Fibroblast of skin of right biceps (primary cell): ENCODE measurements at places on chromosomes 11 and 22.
A peak's percentile ranks its signal among the peaks of the same experiment; 100 is the strongest.

DNA sequence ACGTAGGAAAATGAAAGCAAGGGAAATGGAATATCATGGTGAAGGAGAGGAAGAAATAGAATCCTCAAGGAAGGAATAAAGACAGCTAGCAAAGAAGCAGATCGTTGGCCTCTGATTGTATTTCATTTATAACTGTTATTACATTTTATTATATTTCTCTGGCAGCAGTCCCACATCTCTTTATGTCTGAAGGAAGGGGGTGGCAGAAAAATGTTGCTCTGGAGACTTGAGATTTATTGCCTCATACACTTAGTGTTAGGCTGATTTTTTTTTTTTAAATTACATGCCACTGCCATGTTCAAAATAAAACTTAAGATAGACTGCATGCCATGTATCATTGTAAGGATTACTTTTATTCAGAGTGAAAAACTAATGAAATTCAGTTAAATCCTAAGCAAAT is 971.7 kb upstream of the CHORDC1 start:
- no peak for DNase-seq

GRCh38 chr22:42277988-42278776 is 7.7 kb upstream of the TCF20 start:
- DNase-seq: peak; percentile 17

DNA sequence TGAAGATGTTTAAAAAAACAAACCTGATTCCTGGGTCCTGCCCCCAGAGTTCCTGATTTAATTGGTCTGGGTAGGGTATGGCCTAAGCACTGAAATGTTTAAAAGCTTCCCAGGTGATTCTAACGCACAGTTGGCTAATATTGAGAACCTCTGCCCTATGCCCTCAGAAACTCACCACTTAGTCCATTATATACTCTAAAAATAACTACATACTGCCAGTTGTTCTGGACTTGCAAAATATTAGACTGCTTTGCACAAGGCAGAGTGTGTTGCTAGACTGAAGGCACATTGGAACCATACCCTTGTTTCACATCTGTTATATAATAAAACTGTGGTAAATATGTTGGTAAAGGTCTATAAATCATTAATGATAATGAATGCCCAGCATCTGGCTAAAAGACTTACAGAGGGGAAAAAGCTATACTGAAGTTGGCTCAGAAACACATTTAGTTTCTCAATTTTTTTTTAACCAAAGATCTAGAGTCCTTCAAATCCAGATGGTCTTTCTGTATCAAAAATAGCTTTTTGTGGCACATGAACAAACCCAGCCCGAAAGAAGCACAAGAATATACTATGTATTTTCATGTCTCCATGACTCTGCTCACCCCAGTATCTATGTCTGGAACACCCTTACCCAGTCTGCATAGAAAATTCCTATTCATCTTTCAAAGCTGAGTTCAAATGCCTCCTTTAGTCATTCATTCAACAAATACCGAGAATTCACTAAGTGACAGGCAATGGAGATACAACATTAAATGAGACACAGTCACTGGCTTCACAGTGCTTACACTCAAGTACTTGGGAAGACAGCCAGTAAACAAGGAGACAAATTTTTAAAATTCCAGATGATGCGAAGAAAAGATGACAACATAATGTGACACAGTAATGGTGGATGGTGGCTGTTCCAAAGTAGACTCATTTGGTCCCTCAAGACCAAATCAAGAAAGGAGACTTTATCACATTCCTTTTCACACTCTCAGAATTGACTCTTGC is 44.1 kb downstream of the RBFOX2 start:
- peak; percentile 60 for DNase-seq

GRCh38 chr11:57407010-57407920 is 16.8 kb upstream of the PRG2 start:
- DNase-seq: no peak

DNA sequence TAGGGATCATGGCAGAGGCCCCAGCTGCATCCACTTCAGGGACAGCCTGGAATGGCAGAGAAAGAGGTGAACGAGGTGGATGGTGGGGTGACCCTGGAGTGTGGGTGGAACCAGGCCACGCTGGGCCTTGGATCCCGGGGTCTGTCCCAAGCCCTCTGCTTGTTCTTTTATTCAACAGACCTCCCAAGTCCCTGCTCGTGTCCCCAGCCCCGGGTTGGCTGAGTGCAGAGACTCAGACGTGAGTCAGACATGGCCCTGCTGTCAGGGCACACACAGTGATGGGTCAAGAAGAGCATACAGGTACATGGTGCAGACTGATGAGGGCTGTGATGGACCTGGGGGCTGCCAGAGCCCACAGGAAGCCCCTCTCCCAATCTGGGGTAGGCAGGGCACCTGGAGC is 6.6 kb downstream of the ARHGAP8 start:
- no peak for DNase-seq

DNA sequence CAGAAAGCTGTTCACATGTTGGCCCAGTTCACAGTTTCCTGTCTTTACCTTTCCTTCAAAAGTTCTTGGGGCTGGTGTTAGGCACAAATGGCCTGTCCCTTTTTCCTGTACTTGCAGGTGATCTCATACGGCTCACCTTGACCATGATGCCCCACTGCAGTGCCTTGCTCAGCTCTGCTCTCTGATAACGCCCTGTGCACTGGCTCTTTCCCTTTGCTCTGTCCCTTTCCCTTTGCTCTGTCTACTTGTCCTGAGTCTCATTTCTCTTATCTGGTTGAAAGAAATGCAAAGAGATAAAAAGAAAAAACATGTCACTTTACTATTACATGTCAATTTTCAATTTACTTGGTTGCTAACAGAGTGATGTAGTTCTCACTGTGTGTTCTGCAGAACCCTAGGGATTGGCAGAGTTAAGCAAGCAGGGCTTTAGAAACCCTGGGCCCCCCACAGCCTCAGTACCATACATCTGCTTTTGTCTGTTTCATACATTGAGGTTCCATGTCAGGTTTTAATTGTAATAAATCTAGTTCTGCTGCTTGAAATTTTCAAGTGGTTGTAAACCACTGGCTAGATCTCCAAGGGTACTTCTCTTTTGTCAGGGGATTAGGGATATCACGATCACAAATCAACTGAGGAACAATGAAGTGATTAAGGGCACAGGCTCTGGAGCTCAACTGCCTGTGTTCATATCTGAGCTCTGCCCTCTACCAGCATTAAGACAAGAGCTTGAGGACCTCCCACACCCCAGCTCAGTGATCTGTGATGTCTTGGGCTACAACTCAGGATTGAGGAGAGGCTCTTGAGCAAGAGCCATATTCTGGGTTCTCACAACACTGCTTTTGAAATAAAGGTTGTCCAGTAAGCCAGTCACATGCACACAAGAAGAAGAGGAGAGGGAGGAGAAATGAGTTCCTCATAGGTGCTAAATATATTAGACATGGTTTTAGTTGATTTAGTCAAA is 16.3 kb upstream of the SORL1 start:
- no peak for DNase-seq

- DNase-seq: no peak
Measured at GRCh38 chr11:68524681-68525080, 64.1 kb downstream of the PPP6R3 start.

- DNase-seq: no peak
Measured at GRCh38 chr22:23117275-23117674, 24.5 kb downstream of the RSPH14 start.

DNA sequence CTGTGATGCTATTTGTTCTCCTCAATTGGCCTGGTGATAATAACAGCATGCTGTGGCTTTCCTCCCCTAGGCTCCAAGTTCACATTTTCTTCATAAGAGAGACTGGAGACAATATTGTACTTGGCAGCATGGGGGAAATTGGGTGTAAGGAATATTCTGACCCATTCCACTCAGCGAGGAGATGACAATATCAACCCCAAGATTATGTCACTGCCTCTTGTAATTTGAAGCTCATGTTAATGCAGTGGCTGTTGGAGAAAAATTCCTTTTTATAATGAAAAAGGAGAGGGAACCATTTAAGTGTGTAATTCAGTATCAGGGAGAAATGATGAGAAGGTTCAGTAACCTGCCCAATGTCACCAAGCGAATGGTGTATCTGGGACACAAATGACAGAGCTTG is 665.8 kb downstream of the NTM start:
- DNase-seq: no peak

GRCh38 chr11:77471558-77472193 is 2.2 kb downstream of the PAK1 start:
- DNase-seq: no peak

DNA sequence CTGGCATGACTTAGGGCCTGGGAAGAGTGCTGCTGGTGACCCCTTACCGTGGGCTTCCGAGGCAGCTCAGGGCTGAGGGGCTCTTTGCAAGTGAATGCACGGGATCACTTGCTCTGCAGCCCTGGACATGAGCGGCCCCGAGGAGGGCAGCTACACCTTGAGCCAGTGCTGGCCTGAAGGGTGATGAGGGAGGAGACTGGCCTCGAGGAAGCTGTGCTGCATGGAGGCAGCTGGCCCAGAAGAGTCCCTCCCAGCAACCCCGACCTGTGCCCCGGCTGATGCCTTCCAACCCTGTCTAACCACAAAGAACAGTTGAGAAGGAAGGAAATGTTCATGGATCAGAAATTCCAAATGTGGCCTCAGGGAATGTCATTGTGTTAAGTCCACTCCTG is 45.2 kb downstream of the TBX1 start:
- DNase-seq: no peak

- no peak for DNase-seq
Measured at GRCh38 chr11:10395166-10395897, 59.7 kb upstream of the AMPD3 start.

DNA sequence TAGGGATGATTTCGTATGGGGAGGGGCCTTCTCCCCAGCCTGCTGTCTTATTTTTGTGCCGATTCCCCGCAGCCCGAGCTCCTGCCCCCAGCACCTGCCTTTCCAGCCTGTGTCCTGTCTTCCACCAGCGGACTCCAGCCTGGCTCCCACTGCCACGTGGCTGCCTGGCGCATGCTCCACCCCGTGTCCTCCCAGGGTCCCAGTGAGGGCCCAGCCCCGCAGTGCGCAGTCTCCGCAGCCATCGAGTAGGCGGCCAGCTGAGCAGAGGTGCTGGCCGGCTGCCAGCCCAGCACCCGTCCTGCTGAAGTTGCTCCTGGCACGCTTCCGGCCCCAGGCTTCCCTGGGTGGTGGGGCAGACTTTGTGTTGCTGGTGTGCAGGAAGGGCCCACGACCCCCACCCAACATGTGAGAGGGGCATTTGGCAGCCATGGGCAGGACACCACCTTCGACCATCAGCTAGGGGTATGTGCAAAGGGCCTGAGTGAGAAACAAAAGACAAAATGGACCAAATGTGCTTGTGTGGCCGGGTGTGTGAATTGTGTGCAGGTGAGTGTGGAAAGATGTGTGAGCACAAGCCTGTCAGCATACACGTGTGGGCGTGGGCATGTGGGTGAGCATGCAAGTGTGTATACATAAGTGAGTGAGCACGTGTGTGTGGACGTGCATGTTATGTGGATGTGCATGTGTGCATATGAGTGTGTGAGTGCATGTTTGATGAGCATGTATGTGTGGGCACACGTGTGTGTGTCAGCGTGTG is 55.9 kb downstream of the RTN4R start:
- DNase-seq: no peak
